ENCODE measurements at places on chromosomes 13 and 19.

GRCh38 chr19:6238643-6239281, 41.0 kb downstream of the MLLT1 start:
- DNase-seq, result peak; percentile 77

DNA sequence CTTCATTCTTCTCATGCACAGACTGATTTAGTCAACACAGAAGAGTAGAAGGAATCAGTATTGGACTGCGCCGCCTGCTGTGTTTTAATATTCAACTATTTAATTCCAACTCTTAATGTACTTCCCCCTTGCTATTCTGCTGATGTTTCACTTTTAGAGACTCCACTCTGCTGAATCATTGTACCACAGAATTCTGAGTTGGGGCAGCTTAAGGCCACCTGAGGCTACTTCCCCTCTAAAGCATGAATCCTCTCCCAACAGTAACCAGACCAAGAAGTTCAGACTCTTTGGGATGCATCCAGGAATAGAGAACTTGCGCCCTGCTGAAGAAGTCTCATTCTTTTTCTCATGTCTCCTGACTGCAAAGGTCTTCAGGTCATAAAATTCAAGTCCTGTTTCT, 708.8 kb downstream of the UQCRFS1 start:
- no peak for DNase-seq

GRCh38 chr13:26941345-26942174, 181.0 kb upstream of the GPR12 start:
- no peak for DNase-seq

GRCh38 chr19:4134351-4134750, 10.4 kb upstream of the MAP2K2 start:
- DNase-seq, result no peak

GRCh38 chr19:43560687-43561086, 14.6 kb downstream of the XRCC1 start:
- no peak for DNase-seq

DNA sequence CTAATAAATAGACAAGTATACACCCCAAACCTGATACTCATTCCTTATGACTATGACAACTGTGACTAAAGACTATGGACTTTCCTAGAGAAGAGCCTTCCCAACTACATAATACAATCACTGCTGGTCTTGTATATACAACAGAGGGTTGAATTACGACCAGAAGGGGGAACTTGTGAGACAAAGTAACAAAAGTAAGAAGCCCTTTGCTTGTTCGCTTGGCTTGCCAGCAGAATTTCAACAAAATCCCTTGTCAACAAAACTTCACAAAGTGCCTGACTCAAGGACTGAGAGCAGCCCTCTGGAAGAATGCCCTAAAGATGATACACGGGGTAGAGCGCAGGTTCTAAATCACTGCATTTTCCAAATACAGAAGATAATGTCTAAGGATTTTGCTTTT, 99.4 kb downstream of the WASF3 start:
- DNase-seq, result no peak

DNA sequence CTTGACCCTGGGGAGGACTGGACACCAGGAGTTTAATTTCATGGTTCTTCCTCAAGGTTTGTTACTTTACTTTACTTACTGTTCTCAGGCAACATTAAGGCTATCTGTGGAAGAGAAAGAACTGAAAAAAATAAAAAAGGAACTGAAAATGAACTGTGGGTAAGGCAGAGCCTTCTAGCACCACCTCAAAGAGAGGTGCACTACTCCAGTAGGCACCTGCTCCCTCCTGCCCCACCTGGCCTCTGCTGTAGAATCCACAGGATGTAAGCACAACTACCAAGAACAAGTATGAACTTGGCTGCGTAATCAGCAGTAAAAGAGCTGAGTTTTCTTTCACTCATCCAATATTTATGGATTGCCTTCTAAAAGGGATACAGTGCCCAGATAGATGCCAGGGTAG, 12.2 kb downstream of the ZNF112 start:
- no peak for DNase-seq

GRCh38 chr13:33487575-33488243, 202.2 kb upstream of the STARD13 start:
- peak; percentile 69 for DNase-seq

DNA sequence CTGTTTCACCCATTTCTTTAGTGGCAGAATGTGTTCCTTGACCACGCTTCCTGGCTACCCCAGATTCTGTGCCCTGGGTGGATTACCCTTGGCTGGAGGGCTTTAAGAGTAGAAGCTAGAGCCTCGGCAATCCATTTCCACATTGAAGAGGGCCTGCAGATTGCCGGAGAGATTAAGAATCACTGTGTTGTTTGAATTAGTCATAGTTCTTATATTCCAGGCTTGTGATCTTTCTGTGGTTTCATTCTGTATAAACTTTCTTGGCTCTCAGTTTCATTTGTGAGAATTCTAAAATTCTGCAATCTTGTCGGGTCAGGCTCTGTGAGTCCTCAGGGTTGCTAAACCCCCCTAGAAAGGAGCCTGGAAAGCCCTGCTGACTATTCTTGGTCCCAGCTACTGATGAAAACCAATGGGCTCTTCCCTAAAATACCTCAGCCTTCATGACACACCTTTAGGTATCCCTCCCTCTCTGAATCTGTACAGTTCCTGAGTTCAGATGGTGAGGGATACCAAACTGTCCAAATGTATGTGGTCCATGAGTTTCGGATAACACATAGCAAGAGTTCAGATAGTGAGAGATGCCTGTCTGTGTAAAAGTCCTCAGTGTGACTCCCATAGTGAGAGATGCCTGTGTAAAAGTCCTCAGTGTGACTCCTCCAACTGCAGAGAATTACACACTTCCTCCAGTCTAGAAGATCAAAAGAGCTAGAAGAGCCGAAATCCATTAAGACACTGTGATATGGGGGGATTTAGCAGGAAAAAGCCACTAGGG, 4.3 kb downstream of the PHF11 start:
- peak; percentile 76 for DNase-seq

- DNase-seq, result no peak
Observed at GRCh38 chr19:7845390-7846154, 15.6 kb downstream of the EVI5L start.

DNA sequence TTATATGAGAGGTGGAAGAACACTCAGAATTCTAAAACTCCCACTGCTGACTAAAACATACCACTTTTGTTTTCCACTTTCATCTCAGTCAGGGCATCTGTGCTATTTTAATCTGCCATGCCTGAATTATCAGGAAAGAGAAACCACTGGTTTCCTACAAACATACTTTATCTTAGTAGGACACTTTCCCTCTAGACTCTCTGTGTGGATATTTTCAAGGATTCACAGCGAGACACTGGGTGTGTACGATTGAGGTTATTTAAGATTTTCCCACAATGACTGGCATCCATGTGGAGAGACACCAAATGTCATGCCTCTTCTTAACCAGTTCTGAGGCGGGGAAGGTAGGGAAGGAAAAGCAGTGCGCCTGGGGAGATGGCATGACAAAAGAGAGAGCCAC, 212.2 kb downstream of the ENOX1 start:
- no peak for DNase-seq

DNA sequence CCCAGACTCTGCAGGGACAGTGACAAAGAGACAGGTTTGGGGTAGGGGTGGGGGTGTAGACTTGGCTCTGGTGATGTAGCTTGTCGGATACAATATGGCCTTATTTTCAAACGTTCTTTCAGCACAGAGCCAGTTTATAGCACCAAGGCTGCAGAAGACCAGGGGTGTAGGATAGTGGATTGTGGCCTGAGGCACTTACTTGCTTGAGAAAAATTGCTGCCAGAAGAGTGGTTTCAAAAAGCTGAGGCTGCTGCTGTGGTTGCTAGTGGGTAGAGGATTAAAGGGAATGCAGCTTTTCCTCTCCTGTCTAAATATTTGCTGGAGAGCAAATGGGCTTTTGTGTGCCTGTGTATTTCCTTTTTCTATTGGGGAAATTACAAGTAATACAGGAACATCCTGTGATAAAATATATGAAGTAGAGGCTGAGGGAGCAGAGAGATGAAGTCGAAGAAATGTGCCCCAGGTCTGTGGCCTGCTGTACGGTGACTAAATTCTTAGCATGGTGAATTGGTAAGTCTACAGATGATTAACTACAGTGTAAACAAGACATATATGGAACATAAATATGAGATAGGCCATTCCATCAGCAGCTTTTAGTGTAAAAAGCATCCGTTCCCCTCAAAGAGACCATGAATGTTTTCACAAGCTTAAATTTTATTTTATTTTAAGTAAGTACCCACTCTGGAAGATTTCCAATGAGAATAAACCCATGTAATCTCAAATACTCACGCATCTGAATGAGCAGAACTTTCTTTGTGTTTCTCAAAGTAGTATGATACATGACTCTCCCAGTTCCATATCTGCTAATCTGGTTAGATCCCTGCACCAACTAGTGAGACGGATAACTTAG, 112.9 kb downstream of the LRCH1 start:
- DNase-seq, result no peak

GRCh38 chr13:32639502-32640105, 53.4 kb downstream of the PDS5B start:
- peak; percentile 67 for DNase-seq

DNA sequence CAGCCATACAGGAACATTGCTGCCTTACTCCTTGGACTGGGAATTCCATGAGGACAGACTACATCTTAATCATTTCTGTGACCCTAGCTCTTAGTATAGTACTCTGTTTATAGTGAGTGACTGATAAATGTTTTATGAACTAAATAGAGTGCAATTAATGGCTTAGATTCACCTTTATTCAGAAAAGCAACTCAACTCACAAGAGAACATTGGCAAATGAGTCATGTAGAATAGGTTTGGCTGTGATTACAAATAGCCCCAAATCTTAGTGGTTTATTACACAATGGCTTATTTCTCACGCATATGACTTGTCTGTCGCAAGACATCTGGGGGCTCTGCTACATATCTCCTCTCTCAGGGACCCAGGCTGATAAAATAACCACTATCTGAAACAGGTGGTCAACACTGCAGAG, 121.6 kb upstream of the KL start:
- peak; percentile 65 for DNase-seq

DNA sequence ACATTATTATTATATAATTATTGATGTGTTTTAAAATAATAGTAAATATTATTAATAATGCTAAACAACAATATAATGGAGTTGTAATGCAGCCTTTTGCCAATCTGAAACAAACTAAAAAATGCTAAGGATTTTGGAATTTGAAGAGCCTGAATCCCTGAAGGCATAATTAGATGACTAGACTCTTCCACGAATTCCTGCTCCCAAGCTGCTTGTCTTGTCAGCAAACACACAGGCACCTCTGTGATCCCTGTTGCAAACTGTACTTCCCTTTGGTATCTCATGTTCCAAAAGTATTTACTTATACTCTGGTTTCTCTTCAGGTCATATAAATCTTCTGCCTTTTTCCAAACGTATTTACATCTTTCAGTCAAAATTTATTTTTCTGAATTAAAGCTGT, 1862.4 kb downstream of the OLFM4 start:
- DNase-seq, result no peak

GRCh38 chr13:20247403-20247802, 15.3 kb upstream of the GJB6 start:
- no peak for DNase-seq

- no peak for DNase-seq
Observed at GRCh38 chr13:94056362-94056990, 423.0 kb downstream of the DCT start.

DNA sequence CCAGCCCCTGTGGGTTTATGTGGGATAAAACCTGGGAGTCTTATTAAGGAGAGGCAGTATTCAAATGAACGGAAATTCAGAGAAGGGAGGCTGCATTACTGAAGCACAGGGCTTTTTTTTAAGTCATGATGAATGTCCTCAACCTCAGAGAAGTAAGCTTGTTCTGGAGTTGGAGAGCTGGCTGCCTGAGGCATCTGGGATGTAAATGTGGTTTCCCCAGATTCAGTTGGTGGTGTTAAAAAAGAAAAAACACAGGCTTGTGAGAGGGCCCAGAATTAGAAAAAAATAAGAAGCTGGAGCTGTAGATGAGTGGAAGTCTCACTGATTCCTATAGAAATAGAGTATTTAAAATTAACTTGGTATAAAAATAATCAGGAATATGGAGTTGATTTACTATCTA, 64.0 kb upstream of the GPR12 start:
- DNase-seq, result no peak

GRCh38 chr19:45847663-45848062, 15.3 kb downstream of the SYMPK start:
- DNase-seq, result no peak

DNA sequence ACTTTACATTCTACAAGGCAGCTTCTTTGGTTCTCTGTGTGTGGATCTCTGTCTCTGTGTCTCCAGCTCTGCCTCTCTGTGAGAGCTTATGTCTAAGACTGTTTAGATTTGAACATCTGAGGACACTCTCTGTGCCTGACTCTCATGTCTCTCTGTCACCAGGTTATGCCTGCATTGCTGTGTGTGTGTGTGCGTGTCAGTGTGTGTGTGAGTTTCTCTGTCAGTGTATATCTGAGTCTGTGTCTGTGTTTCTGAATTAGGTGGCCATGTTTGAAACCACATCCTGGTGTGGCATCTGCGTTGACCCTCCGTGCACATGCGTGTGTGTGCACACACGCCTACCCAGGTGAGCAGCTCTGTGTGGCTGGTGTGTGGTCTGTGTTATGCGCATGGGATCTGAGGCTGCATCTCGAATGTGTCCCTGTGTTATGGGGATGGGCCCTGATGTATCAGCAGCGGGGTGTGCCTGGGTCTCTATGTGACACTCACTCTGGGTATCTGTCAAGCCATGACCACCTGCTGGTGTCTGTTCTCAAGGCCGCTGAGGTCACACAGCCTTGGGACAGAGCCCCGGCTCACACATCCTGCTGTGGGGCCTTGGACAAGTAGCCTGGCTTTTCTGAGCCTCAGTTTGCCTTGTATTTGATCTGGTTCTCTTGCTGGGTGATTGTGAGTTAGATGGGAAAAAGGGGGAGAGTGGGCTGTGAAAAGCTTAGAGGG, 6.7 kb downstream of the ATP1A3 start:
- DNase-seq, result no peak

DNA sequence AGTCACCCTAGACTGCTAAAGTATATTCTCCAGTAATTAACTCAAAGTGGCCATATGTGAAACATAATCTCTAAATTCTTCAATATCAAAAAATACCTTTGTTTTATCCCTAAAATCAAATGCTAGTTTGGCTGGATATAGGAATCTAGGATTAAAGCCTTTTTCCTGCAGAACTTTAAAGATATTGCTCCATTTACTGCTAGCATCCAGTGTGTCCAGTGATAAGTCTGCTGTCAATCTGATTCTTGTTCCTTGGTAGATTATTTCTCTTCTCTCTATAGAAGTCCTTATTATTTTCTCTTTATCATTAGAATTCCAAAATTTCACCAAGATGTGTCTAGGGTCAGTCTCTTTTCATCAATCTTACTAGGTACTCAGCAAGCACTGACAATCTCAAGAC, 384.6 kb downstream of the FGF14 start:
- no peak for DNase-seq

GRCh38 chr13:95948656-95949055, 104.5 kb downstream of the UGGT2 start:
- no peak for DNase-seq

- DNase-seq, result no peak
Observed at GRCh38 chr19:13984875-13985741, 21.0 kb downstream of the RFX1 start.

GRCh38 chr19:51799034-51799773, 4.2 kb downstream of the FPR3 start:
- DNase-seq, result peak; percentile 91

- DNase-seq, result peak; percentile 95
Observed at GRCh38 chr19:42850981-42851717, 28.4 kb downstream of the PSG1 start.

- peak; percentile 52 for DNase-seq
Observed at GRCh38 chr19:45098521-45099466, 5.8 kb downstream of the PPP1R37 start.
